ENCODE measurements at places on chromosomes 6 and 20. TPM values are rescaled to one million over a fixed set of nuclear protein-coding genes. Genes with fewer than 3 reads are reported as not detected.

SLC2A10 gene
- 20.6 TPM for total RNA-seq

DNA sequence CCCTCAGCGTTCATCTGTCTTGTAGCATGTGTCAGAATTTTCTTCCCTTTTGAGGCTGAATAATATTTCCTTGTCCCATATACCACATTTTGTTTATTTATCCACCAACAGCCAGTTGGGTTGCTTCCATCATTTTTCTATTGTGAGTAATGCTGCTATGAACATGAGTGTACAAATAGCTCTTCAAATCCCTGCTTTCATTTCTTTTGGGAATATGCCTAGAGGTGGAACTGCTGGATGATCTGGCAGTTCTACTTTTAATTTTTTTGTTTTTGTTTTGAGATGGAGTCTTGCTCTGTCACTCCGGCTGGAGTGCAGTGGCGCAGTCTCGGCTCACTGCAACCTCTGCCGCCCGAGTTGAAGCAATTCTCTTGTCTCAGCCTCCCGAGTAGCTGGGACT, 64.7 kb downstream of the SASH1 start:
- no peak for DNase-seq

ECT2L gene
- 4.1 TPM for total RNA-seq

GRCh38 chr6:166588691-166589336, 2.3 kb upstream of the RAMACL start:
- DNase-seq, result no peak

GRCh38 chr6:159119791-159120190, 49.4 kb upstream of the FNDC1 start:
- DNase-seq, result no peak

DNA sequence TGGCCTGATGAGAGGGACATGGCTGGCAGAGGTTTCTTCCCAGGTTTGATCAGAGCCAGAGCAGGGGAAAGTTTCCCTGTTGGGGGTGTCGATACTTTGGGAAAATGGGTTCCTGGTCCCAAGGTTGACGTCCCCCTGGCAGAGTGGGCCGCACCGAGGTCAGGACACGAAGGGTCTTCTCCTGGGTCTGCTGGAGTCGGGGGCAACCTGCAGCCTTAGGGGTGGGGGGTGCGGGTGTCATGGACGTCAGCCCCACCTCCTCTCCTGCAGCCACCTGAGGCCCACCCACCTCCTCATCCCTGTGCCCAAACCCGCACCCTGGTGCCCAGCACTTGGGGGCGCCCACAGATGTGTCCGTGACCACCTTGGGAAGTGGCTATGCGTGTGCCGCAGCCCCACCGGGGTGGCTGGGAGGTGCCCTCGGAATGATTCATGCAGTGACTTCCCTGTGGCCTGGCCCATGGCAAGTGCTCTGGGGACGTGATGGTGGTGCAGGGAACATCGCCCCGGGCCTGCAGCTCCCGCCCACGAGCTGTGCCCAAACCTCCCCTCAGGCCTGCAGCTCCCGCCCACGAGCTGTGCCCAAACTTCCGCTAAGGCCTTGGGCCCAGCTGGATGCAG, 64.9 kb downstream of the YTHDF1 start:
- no peak for DNase-seq

CLVS2 gene
- not detected for total RNA-seq

ARMH2 gene
- not detected for total RNA-seq

DNA sequence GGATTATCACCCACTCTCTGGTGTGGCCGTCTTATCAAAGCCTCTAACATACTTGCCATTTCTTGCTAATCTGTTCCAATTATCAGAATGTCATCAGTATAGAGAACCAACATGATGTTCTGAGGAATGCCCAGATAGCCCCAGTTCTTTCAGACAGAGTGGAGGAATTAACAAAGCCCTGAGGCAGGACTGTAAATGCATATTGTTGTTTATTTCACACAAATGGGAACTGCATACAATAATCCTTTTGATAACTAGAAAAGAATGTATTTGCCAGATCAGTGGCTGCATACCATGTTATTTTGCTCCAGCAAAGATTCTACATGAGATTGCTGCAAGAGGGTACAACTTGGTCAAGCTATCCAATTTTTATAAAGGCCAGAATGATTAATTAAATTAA, 112.8 kb upstream of the HEY2 start:
- no peak for DNase-seq

NT5DC1 gene
- 6.1 TPM for total RNA-seq

DNA sequence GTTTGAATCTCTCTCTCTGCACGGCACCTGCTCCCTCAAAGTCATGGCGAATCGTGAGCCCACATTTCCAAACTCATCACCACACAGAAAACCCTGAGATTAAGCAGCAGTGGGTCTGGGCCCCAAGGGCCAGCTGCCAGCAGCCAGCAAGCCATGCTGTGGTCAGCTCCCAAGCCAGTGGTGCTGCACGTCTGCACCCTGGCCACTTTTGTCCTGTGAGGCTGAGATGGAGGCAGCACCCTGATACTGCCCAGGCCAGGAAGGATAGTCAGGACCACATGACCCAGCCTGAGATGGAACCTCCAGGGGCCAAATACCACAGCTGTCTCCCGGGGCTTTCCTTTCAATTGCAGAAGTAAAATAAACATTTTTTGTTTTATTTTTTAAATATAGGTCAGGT, 93.9 kb downstream of the PRND start:
- DNase-seq, result no peak

DNA sequence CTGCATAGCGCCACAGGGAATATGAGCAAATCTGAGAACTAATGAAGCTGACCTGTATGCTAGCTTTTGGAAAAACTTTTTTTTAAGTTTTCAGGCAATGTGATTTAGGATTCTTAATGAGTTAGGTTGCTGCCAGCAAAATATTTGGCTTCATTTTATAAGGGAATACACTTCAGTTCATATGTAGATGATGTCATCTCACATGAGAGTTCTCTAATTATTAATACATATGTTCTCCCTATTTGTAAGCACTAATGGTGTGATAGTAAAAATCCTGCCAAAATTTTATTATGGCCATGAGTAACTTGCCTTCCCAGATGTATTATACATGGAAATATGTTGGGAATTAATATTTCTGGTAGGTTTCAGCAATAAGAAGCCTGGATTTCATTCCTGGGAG, 573.8 kb downstream of the EPM2A start:
- no peak for DNase-seq

ZSWIM3 gene
- 3.6 TPM for total RNA-seq

DNA sequence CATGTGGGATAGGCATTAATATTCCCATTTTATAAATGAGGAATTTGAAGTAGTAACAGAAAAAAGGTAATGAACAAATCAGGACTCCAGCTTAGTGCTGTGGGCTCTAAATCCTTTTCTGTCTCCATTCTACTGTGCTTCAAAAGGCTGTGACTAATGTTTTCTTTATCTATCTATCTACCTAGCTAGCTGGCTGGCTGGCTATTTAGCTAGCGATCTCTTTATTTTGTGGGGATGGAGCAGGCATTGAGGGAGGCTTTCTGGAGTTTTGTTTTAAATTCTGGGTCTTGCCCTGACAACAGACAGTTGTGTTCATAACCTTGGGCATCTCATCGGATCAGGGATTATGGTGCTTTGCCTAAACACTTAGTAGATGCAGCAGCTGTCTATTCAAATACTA, 139.2 kb downstream of the SOX4 start:
- no peak for DNase-seq

NKAIN2 gene
- total RNA-seq, result not detected

GRCh38 chr6:41887331-41887751, 7.8 kb downstream of the USP49 start:
- DNase-seq, result no peak

- no peak for DNase-seq
Measured at GRCh38 chr6:161676586-161676985, 402.7 kb upstream of the AGPAT4 start.

TSPYL1 gene
- 94.0 TPM for total RNA-seq

GRCh38 chr6:116666869-116667268, 1.7 kb downstream of the ZUP1 start:
- no peak for DNase-seq

MACROD2 gene
- total RNA-seq, result 54.1 TPM

DNA sequence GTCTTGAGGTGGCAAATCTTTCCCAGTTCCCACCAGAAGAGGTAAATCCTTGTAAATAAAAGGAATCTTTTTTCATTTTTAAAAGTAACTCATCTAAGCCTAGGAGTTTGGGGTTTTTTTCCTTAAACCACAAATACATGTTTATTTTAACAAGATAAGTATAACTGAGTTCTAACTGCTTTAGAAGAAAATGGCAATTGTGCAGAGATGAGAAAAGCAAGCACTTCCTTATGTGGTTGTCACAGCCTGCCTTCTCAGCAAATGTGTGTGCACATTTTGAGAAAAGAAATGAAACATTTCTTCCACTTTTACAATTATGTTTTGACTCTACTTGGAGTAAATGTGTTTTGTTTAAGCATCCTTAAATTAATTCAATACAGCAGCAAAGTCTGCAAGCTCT, 17.7 kb downstream of the HCK start:
- DNase-seq, result no peak

SMLR1 gene
- total RNA-seq, result not detected

EMILIN3 gene
- 0.13 TPM for total RNA-seq

GRCh38 chr20:36523341-36523740, 18.0 kb upstream of the MYL9 start:
- DNase-seq, result no peak

PLCB1 gene
- total RNA-seq, result 47.4 TPM

ZBP1 gene
- not detected for total RNA-seq

DNA sequence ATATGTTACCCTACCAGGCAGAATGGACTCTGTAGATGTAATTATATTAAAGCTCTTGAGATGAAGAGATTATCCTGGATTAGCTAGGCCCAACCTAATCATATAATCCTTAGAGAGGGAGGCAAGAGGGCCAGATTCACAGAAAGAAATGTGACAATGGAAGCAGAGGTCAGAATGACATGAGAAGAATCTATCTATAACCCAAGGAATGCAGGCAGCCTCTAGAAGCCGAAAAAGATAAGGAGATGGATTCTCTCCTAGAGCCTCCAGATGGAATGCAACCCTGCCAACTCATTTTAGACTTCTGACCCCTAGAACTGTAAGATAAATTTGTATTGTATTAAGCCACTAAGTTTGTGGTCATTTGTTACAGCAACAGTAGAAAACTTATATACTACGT, 12.3 kb downstream of the PXT1 start:
- DNase-seq, result no peak

DNA sequence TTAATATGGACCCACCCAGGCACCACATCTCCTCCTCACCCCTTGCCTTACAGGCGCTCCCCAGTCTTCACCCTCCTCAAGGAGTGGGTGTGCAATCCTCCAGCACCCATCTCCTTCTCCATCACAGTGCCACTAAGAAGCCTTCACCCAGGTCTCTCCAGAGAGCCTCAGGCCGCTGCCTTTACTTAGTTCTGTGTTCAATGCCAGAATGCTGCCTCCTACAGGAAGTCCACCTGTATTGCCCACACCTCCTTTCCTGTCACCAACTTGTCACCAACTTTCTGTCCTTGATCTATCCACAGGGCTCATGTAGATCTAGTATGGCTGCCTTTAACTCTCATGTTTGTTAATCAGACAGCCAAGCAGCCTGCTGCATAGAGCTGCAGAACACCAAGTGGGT, 586 bp upstream of the LST1 start:
- no peak for DNase-seq

- no peak for DNase-seq
Measured at GRCh38 chr20:56778765-56779195, 149.7 kb downstream of the TFAP2C start.

EYA2 gene
- 9.1 TPM for total RNA-seq

GRCh38 chr6:42236030-42236429, 18.4 kb upstream of the MRPS10 start:
- DNase-seq, result no peak

DNA sequence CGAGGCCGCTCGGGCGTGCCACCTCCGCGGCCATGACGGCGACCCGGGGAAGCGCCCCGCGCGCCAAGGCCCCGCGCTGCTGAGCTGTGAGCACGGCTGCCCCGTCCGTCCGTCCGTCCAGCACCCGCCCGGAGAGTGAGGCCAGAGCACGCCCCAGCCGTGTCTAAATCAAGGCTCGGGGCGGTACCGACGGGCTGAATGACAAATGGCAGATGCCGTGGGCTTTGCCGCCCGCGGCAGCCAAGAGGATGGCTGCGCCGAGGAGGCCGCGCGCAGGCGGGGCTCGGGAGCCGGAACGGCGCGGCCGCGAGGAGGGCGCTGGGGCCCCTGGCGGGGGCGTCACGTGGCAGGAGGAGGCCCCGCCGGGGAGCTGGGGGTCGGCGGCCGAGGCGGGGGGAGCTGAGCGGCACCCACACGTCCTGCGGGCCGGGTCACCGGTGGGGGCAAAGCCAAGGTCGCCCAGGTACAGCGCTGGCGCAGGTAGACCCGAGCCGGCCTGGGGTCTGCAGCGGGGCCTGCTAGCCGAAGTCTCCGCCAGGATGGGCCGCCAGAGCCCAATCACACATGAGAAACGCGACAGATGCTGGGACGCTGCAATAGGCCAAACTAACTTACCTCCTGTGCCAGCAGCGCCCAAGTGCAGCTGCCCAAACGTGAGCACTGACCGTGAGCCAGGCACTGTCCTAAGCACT, at the start of gene PLAGL1:
TSS of gene PLAGL1 (minus strand) at position 140 of the 692 bp plus-strand sequence. CDS start 60,123 bp downstream, outside the sequence.
- DNase-seq, result peak; percentile 32

GRCh38 chr6:97865612-97866011, 582.6 kb upstream of the MMS22L start:
- DNase-seq, result no peak

LHFPL5 gene
- not detected for total RNA-seq

GRCh38 chr6:159832946-159833345, 32.9 kb downstream of the PNLDC1 start:
- DNase-seq, result no peak

Data from omental fat pad (tissue), 4 donors.